ENCODE measurements at places on chromosomes 4 and X. TPM values are rescaled to one million over a fixed set of nuclear protein-coding genes. Genes with fewer than 3 reads are reported as not detected.

- no peak for DNase-seq
Observed at GRCh38 chrX:1162119-1162916, 50.1 kb downstream of the CRLF2 start.

DNA sequence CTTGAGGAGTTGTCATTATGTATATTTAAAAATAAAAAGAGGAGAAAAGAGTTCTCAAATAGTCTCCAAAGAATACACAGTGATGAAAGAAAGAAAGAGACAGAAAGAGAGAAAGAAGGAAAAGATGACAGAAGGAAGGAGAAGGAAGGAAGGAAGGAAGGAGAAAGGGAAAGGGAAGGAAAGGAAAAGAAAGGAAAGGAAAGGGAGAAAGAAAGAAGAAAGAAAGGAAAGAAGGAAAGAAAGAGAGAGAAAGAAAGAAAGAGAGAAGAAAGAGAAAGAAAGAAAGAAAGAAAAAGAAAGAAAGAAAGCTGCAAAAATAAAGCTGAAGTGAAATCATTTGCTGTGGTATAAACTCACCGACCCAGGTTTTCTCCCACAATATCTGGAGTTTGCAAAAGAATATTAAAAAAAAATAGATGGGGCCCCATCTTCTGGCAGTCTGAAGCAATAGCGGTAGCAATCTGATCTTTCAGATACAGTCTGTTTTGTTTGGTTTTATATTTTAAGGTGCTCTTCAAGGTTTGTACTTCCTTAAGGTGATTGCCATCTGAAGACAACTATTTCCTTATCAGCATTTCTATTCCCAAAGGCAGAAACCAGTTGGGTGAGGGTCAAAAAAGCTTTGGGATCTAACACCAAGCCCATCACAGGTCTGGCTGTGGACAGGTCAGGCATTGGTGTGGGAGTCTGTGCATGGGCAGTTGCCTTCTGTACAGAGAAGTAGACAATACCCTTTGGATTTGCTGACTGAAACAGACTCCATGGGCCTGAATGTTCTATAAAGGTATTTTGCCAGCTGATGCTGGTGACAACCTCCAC is 160.4 kb downstream of the CPEB2 start:
- no peak for DNase-seq

DNA sequence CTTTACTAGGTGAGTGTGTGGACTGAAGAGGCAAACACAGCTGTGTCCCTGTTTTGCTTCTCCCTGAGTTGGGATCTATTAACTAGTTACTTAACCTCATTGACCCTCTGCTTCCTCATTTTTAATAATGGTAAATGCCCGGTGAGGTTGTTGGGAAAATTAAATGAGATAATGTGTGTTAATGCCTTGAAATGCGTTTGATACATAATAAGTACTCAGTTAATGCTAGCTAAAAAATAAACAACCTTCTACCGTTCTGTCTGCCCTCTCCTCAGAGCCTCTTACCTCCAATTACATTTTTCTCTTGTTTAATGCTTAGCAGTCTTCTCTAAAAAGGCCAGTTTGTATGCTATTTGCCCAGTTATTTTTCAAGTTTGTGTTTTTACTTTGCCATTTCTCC is 70.3 kb downstream of the POLA1 start:
- no peak for DNase-seq

DNA sequence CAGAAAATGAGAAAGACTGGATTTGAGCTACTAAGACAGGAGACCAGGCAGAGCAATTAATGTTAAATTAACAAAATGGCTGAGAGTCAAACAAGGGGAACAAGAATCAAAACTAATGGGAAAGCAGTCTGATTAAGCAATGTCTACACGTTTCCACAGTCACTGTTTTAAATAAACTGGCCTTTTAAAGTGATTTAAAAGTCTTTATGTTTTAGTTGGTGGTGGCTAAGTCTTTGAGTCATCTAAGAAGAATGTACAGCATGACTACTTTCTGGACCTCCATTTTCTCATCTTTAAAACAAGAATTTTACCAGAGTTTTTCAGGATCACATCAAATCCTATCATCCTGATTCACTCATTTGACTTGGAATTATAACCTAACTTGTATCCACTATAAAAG is 233.8 kb downstream of the ENOX2 start:
- no peak for DNase-seq

- DNase-seq = no peak
Observed at GRCh38 chr4:139692309-139693012, 26.8 kb downstream of the MGST2 start.

GRCh38 chr4:164948975-164949374 is 28.5 kb downstream of the TRIM61 start:
- no peak for DNase-seq

DNA sequence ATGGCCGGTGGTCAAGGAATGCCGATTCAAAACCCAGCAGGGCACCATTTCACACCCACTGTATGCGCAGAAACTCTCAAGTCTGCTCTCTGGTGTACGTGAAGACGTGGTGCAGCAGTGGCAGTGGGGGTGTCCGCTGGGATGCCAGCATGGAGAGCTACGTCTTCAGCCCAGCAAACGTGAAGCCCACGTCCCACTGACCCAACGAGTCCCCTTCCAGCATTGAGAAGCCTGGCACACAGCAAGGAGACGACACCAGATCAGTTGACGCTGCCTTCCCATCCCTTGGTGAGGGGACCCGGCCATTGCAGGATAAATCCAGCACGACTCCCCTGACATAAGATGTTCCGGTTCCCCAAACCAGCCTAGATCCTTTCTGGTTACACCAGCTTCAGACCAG is 2.2 kb upstream of the PLXNB3 start:
- DNase-seq = peak; percentile 24

- no peak for DNase-seq
Observed at GRCh38 chrX:155094468-155095061, 23.3 kb downstream of the BRCC3 start.

DNA sequence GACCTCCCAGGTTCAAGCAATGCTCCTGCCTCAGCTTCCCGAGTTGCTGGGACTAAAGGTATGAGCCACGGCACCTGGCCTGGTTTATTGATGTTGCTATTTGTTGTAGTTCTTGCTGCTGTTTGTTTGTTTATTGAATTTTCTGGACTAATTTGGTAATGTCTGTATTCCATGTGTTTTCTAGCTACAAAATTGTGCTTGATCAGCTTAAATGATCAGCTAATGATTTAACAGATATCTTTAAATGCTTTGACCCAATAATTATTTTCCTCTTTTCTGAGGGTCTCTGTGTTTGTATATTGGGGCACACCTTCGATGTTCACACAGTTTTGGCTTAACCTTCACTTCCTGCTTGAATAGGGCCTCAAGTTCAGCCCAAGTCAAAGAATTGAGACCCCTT is 488.1 kb upstream of the HTR2C start:
- no peak for DNase-seq

DNA sequence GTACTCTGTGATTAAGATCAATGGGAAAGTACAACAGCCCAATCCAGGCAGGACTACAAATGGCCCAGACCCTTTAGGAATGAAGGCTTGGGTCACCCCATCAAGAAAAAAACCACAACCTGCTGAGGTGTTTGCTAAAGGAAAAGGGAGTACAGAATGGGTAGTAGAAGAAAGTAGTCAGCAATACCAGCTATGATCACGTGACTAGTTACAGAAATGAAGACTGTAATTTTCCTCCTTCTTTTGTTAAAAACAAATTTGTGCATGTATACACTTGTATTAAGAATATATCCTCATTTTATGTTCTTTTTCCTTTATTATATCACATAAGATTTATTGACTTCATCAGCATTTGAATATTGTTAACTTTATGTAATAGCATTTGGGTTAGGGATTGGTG is 160.1 kb upstream of the TBX22 start:
- DNase-seq = no peak

The TLR7 gene
- total RNA-seq = 0.18 TPM

The BANK1 gene
- total RNA-seq = 0.06 TPM

The CCDC110 gene
- 1.4 TPM for total RNA-seq

The BEND4 gene
- 0.31 TPM for total RNA-seq

The DOK7 gene
- 2.4 TPM for total RNA-seq

The XPNPEP2 gene
- total RNA-seq = 2.9 TPM

The SMR3A gene
- total RNA-seq = not detected

The ARMCX1 gene
- total RNA-seq = 1.8 TPM

Measured in right lobe of liver (tissue), 6 donors.